ENCODE measurements at places on chromosomes 1 and 21.

GRCh38 chr1:147891088-147891487, 11.5 kb upstream of the GJA8 start:
- no peak for DNase-seq

GRCh38 chr1:175192111-175192629, 406 bp downstream of the KIAA0040 start:
- peak; percentile 75 for DNase-seq

- no peak for DNase-seq
Observed at GRCh38 chr1:167173516-167174184, 47.0 kb upstream of the POU2F1 start.

GRCh38 chr1:239823852-239824251, 267.8 kb upstream of the FMN2 start:
- DNase-seq, result no peak

DNA sequence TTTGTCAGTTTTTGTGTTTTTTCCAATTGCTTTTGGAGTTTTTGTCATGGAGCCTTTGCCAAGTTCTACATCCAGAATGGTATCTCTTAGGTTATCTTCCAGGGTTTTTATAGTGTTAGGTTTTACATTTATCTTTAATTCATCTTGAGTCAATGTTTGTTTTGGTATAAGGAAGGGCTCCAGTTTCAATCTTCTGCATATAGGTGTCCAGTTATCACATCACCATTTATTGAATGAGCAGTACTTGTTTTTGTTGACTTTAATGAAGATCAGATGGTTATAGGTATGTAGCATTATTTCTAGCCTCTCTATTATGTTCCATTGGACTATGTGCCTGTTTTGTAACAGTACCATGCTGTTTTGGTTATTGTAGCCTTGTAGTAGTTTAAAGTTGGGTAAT, 1233.1 kb downstream of the PLA2G4A start:
- DNase-seq, result no peak
